ENCODE measurements at places on chromosomes 6 and 20.

DNA sequence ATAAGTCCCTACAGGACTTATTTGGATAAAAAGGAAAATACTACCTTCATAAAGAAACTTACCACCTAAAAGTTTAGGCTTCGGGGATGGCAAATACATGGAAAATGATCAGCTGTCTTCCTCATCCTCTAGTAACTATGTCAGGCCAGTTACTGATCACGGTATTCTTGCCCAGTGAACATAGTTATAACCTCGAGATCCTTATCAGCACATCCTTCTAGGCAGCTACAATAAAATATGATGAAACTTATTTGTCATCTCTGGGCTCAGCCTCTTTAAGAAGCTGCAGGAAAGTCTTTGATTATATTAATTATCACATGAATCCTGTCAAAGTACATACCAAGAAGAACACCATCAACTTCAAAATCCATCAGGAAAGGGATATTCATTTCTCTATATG is 41.8 kb downstream of the SF3B5 start:
- DNase-seq = no peak

DNA sequence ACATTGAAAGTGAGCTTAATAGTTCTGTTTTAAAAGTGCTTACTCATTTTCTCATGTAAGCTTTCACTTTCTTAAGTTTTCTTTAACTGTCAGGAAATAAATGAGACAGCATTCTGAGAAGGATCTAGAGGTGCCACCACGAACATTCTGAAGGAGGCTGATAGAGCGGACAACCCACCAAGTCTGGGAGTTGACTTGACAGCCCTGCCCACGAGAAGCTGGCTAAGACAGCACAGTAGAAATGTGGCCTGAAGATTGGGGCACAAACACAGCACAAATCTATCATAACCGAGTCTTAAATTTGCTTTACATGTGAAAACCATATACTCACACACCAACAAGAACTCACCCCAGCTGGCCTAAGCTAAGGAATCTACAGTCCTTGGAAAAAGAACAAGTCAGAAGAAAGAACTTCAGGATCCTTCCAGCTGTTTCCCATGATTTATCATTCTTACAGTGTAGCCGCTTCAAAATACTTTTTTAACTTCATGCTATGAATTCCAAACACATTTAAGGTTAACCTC is 144.2 kb upstream of the TNFAIP3 start:
- DNase-seq = peak; percentile 28

DNA sequence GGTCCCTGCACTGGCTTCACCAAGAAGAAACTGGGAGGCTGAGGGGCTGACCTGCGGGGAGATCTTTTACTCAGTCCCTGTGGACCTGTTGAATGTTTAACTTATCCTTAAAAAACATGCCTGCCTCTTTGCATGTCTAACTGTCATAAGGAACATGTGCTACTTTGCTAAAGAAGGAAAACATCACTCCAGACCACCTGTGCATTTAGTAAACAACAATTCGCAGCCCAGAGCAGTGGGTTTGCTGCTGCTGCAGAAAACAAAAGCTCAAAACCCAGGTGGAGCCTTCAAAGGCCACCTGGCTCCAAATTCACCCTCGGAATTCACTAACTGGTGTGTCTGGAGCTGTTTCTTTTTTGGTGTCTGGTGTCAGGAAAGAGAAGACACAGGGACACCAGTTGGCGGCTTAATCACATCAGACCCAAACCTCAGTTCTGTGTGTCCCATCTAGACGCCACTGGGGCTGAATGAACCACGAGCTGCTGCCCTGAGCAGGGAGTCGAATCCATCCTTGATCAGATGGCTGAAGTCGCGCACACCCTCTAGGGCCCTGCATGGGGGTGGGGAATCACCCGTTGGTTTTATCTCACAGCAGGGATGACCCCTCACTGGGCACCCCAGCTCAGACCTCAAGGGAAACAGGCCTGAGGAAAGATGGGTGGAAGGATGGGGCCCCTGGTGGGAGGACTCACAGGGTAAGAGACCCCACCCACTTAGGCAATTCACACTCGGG is 344.3 kb downstream of the PREX1 start:
- no peak for DNase-seq

DNA sequence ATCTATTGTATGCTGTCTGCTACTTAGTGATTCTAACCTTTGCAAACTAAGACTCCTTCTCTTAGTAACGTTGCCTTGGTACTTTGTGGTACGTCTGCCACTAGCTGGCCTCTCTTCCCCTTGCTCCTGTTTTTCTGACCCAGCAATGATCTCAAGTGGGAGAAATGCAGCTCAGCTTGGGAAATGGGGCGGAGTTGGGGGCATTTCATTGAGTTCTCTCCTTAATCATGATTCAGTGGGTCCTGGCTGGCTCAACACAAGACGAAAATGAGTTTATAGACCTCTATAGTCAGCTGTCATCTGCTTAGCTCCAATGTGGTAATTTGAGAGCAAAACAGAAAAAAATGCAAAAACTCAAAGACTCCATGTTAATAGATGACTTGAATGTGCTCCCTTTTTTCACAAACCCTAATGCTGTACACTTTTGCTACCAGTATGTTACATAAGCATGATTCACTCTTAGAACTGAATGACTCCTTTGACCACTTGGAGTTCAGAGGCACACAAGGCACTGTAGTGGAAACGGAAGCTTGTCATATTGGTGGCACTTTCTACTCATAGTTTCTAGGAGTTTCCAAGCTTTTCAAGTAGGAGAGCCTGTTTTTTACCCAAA is 55.3 kb upstream of the SOX4 start:
- no peak for DNase-seq

GRCh38 chr6:129124347-129124746 is 241.4 kb downstream of the LAMA2 start:
- DNase-seq = no peak

DNA sequence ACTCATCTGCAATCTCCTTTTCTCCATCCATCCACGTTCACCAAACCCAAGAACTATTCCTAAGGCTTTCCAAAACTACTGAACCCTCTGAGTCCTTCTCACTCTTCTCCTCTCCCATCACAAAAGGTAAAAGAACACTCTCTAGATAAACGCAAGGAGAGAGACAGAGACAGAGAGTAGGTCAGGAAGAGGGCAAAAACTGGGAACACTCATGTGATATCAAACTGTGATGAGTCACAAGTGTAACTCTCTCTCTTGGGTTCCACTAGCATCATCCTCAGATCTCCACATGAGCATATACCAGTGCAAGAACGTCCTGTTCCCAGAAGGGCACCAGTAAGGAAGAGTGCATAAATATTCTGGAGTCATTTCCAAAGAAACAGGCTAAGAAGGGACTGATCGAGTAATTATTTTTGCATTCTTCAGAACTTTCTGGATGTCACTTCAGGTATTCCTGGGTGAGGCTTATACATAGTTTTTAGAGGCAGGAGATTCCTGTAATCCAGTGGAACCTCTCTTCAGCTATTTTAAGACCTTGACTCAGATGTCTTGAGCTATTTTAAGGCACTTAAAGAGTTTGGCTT is 47.3 kb upstream of the STXBP5 start:
- no peak for DNase-seq

- DNase-seq = no peak
Observed at GRCh38 chr20:50522053-50522674, 12.0 kb downstream of the PTPN1 start.

DNA sequence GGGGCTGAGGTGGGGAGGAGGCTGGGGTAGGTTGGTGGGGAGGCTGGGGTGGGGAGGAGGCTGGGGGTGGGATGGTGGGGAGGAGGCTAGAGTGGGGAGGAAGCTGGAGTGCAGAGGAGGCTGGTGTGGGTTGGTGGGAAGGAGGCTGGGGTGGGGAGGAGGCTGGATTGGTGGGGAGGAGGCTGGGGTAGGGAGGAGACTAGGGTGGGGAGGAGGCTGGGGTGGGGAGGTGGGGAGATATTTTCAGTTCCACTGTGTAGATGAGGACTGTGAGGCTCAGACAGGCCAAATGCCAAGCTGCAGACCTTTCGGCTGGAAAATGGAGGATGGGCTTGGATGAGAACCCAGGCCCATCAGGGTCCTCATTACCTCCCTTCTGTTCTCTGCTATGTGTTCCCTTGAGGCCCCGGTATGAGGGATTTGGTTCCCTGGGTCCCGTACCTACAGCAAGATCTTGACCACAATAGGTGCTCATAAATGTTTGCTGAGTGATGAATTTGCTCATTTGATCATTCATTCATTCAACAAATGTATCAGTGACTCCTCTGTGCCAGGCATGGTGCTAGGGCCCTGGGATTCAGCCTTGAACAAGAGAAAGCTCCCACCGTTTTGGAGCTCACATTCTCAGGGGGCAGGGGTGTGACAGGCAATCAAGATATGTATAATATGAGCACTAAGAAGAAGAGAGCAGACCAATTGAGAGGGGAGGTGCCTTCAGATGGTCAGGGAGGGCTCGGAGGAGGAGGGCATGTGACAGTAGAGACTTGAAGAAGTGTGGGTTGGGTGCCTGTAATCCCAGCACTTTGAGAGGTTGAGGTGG is 36.1 kb upstream of the NOL4L start:
- DNase-seq = no peak

DNA sequence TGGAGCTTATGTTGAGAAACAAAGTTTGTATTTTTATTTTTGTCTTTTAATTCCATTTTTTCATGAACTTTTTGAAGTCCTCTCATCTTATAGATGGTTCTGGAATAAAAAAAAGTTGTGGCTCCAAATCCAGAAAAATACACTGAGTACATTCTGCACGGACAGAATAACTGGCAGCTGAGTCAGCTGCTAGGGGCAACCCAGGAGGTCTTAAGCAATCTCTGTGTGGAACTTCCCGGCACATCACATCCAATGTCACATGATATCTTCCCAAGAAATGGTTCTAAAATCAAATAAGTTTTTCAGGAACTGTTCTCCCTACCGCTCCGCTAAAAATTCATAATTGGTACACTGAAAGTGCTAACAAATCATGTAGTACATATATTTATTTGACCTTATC is 29.8 kb downstream of the SLC13A3 start:
- no peak for DNase-seq

GRCh38 chr20:382291-383115 is 1.9 kb downstream of the TRIB3 start:
- no peak for DNase-seq

DNA sequence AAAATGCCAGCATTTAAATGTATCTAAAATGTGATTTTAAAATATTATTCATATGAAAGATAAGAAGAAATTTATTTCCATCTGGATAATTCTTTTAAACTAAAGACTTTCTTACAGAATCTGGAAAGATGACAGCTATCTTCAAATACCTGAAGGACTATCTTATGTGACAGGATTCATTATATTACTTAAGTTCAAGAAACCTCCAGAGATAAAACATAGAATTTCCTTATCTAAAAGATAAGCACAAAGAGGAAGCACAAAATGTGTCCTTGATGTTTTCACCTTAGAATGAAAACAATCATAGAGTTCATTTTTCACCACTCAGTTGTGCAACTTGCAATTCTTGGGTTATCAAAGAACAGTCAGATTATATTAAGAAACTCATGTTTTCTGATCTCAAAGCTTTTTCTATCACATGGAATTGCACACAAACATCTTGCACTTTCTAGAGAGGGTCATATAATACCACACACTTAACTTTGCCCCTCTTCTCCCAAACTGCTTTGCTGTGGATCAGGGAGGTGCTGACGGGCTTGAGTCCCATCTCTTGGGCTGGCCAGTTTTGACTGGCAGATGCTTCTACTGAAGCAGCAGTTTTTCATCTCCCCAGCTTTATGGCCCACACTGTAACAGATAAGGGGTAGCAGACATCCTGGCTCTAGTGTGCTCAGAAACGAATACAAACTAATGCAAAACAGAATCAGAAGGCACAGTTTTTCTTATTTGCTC is 467.4 kb downstream of the CDC5L start:
- no peak for DNase-seq

GRCh38 chr20:49633643-49634042 is 65.7 kb upstream of the PTGIS start:
- DNase-seq = no peak

- no peak for DNase-seq
Observed at GRCh38 chr6:51339728-51340127, 521.1 kb downstream of the TFAP2B start.

- no peak for DNase-seq
Observed at GRCh38 chr6:121816361-121816760, 380.9 kb downstream of the GJA1 start.

- no peak for DNase-seq
Observed at GRCh38 chr20:8849990-8850389, 218.9 kb upstream of the PLCB4 start.

GRCh38 chr6:132763269-132763668 is 5.6 kb upstream of the VNN2 start:
- DNase-seq = peak; percentile 19

GRCh38 chr6:57127763-57128162 is 37.8 kb downstream of the ZNF451 start:
- no peak for DNase-seq

DNA sequence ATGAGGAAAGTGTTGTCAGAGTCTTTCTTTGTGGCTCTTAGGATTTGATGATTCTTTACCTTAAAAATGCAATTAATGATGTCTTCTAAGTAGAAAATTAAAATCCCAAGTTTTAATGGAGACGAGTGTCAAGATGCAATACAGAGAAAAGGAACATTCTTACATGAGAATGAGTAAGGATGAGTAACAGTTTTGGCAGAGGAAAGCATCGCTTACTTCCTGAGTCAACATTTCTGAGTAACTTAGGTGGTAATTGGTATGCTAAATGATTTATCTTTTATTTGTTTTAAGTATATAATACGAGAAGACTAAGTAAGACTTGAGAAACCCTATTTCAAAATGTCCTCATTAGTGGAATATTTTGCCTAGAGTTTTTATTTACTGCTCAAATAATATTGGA is 101.3 kb downstream of the RTN4IP1 start:
- no peak for DNase-seq

GRCh38 chr20:55540013-55540412 is 465.3 kb downstream of the CBLN4 start:
- DNase-seq = no peak

DNA sequence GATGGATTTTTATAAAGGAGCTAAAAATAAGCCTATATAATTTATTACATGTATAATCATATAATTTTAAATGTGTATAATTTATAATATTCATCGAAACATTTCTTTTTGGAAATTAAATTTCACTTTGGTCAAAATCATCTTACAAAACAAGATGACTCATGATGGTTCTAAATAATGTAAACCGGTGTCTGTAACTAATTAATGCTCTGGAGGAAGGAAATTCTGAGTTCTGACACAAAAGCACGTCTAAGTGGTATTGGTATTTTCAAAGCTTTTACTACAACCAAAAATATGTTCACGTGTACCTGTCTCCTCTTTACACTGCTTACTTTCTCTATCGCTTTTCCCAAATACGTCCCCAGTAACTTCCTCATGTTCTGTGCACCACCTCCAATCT is 134.1 kb downstream of the MTHFD1L start:
- DNase-seq = no peak

DNA sequence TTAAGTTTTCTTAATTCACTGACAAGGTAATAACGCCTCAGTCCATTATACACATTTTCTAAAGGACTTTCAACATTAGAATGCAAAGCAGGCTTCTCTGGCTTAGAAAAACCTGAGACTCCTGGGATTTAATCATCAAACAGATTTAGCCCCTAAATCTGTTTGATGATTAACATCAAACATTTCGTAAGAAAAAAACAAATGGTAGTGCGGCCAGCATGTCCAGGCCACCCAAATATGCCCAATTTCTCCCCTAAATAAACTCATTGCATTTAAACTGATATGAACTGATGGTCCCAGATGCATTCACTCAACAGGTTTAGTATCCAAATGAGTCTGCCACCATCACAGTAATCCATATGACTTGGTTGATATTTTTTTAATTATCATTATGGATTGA is 6.2 kb downstream of the TMEM74B start:
- no peak for DNase-seq

Data from GM06990 (cell line).